ENCODE measurements at places on chromosomes 2 and 18.

- DNase-seq = no peak
These were observed 27.3 kb upstream of the NRP2 start for GRCh38 chr2:205654878-205655605.

GRCh38 chr2:203246646-203247045 is 7.8 kb downstream of the CYP20A1 start:
- DNase-seq = no peak

GRCh38 chr2:17056236-17056635 is 390.6 kb upstream of the CYRIA start:
- no peak for DNase-seq

DNA sequence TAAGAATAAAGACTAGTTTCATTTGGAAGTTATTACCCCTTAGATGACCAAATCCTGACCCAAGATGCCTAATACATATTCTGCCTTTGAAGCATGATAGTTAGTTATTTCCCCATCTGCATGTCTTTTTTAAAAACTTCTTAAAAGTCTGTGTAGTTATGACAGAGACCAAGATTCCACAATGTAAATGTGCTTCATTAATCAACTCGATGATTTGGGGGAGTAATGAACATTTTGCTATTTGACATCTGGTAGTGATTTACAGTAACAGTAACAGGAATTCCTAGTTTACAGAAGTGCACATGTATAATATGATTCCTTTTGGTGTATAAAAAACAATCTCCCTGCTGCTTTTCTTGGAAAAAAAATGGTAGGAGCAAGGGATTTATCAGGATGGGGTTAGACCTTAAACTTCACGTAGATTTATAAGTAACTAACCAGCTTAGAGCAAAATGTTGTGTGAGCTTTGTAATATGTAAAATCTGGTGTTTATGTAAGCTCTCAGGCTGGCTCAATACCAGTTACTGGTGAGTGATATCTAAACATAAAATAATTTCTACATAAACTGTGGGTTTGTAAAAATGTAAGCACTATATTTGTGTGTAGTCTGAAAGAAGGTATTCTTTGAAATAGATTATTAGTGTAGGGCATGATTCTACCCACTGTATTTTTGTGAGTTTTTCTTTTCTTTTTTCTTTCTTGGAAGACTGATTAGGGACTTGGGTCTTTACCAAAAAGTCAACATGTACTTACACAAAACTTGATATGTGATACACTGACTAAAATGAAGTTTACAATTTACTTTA is 641.6 kb downstream of the EPHA4 start:
- DNase-seq = no peak

GRCh38 chr18:76489081-76489480 is 6.0 kb downstream of the ZNF516 start:
- no peak for DNase-seq
